ENCODE measurements at places on chromosomes 12 and 14.

DNA sequence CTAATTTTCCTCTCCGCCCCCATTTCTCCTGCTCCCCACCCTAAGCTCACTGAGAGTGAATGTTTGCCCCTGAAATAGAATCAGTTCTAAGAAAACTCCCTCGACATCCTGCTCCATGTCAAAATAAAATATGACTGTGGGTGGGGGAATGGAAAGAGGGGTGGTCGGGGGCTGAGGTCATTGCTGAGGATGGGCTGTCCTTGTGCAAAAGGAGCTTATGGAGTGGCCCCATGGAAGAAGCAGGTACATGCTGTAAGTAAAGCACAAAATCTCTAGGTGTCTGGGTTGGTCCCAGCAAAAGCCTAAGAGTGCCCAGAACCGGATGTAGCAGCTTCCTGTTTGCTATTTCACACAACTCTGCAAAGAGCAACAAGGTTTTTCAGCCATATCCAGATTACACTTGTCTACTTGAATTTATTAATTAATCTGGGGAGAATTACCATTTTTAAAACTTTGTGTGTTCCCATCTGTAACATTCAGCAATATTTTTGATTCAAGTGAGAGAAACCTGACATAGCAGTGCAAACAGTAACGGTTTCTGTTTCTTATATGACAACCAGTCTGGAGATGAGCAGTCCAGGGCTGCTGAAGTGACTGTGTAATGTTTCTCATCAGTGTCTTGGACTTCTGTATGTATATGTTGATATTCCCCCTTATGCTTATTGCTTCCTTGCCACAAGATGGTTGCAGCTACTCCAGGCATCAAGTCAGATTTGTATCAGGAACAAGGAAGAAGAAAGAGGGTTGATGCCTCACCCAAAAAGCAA, 40.4 kb upstream of the GZMB start:
- no peak for DNase-seq

- DNase-seq = no peak
These were observed 17.7 kb upstream of the CD27 start for GRCh38 chr12:6426882-6427671.

DNA sequence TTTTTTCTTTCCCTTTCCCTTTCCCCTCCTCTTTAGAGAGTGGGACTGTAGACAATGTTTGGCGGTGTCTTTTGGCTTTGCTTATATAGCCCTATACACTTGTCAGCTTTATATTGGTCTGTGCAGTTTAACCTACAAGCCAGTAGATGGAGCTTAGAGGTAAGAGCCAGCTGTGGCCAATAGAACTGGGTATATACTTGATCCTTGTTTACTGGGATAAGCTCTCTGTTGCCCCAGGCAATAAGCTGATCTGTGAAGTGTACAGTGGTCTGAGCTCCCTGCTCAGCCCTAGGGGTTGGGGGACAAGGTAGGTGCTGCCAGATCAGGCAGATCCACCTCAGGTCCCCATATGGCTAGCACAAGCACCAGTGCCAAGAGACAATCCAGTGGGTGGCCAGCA, 434.1 kb downstream of the NOVA1 start:
- peak; percentile 23 for DNase-seq

GRCh38 chr12:105106621-105107020, 910 bp upstream of the WASHC4 start:
- DNase-seq = no peak

DNA sequence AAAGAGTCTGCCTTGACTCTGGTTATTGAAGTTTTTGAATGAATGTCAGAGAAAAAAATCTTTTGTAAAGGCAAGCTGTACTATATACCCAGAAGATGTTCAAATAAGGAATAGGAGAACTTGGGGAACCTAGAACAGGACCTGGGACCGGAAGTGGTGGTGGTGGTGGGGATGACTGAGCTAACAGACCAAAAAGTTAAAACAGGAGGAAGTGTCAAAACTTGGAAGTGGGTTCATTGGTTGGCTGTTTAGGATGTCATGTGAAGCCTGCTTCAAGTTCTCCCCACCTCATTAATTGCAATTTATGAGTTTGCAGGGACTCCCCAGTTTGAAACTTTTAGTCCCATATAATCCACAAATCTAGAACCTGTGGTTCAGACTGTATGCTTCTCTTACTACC, 26.2 kb downstream of the PLXNC1 start:
- no peak for DNase-seq

Measured in fibroblast of skin of back (primary cell).